ENCODE measurements at places on chromosomes 11 and 22. TPM values are rescaled to one million over a fixed set of nuclear protein-coding genes. Genes with fewer than 3 reads are reported as not detected.

GRCh38 chr11:78338138-78338537 lies 79.5 kb downstream of the GAB2 start:
- no peak for DNase-seq

DNA sequence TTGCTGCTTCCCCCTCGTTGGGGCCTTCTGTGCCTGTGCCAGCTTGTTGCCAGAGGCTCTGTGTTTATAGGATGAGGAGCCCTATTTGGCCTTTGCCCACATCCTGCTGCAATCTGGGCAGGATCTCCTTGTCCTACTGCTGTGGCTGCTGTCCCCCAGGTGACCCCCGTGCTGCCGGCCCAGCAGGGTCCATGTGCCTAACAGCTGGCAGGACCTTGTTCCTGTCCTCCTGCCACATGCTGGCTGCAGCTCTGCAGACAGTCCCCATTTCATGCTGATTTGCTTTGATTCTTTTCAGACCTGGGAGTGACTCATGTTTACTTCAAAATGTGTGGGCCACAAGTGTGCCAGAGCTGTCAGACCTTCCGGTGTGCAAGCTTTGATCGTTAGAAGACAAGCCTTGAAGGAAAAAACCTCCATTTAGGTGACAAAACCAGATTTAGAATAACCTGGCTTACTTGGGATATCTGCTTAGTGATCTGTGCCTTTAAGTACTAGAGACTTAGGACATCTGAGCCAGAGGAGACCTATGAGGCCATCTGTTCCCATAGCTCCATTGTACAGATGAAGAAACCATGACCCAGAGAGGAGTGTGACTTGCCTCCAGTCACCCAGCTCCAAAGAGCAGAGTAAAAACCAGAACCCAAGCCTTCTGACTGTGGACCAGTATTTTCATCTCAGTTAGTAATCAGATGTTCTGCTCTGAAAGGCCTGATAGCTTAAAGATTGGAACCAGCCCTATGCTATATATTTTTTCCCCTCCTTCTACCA lies 11.1 kb downstream of the NAV2 start:
- DNase-seq: no peak

Gene EIF3D
- total RNA-seq: 360 TPM

- no peak for DNase-seq
Measured at GRCh38 chr11:35845860-35846259, 98.0 kb upstream of the LDLRAD3 start.

Data from GM23338 (cell line).